Body of pancreas (tissue), 4 donors: ENCODE measurements at places on chromosomes 2 and 18. TPM values are rescaled to one million over a fixed set of nuclear protein-coding genes. Genes with fewer than 3 reads are reported as not detected.

DNA sequence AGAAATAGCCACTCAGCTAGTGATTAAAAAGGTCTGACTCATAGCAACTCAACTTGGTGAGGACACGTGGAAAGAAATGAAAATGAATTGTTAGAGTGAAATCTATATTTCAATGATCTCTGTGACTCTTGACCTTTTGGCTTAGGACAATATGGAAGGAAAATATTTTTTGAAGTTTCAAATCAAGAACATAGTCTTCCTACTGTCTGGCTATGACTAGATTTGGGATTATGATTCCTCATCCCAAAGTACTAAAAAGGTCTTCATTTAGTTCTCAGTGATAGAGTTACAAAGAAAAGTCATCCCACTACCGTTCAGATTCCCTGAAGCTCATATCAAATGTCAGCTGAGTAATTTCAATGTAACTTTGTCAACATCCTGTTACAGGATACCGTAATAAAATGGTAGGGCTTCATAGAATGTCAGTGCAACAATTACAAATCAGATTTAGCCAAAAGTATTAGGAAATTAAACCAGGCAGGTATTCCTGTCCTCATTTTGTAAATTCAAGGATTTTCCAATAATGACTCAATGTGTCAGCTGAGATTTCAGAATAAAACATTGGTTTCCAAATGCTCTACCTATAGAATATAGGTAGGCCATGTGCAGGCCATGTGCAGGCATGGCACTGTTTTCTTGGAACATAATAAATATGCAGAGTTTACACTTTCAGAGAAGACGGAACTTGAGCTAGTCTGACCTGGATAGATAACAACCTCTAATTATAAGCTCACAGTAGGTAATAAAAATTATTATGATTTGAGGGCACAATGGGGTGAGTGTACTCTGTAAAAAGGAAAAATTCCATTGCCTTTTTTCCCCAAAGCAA, 36.0 kb downstream of the ANKRD29 start:
- DNase-seq, result no peak

DNA sequence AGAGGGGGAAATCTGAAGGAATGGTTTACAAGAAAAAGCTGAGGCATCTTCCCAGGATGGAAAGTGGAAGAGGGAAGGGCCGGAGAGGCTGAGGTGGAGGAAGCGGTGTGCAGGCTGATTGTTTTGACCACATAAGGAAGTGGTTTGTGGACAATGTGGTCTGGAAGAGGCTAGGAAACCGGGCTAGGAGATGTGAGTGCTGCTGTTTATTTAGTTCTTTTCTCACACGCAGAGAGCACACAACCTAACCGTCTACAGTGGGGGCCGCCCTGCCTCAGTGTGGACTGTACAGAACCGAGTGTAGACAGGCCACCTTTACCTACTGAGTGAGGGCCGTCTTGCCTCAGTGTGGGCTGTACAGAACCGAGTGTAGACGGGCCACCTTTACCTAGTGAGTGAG, 251.7 kb upstream of the PXDN start:
- DNase-seq, result no peak

- DNase-seq, result no peak
Observed at GRCh38 chr2:101442667-101443061, 32.2 kb downstream of the RFX8 start.

The MAP2 gene
- total RNA-seq, result 32.9 TPM

DNA sequence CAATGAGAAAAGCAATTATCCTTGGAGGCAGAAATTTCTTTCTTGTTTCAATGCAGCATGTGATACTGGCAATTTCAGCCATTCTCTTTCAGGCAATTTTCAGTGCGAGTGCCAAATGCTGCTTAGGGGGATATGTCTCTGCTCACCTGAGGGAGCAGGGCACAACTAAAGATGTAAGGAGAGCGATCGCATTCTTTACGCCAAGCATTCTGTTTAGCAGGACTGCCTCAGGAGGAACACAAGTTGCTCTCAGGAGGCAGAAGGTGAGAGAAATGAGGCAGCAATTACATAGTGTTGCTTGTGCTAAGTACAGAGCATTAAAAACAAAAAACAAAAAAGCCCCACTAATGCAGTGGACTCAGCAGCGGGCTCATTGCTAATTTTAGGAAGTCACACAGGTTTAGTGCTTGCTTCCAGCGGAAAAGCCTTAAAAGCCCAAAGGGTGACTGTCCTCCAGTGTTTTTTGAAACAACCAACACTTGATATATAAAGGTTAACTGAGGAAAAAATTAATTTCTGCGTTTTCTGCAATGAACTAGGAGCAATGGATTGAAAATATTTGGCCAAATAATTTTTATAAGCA, 116.9 kb downstream of the METTL8 start:
- DNase-seq, result no peak

The CTLA4 gene
- total RNA-seq, result not detected

The HOXD12 gene
- total RNA-seq, result not detected

- DNase-seq, result peak; percentile 5
Observed at GRCh38 chr2:233818639-233819621, 35.4 kb downstream of the HJURP start.

DNA sequence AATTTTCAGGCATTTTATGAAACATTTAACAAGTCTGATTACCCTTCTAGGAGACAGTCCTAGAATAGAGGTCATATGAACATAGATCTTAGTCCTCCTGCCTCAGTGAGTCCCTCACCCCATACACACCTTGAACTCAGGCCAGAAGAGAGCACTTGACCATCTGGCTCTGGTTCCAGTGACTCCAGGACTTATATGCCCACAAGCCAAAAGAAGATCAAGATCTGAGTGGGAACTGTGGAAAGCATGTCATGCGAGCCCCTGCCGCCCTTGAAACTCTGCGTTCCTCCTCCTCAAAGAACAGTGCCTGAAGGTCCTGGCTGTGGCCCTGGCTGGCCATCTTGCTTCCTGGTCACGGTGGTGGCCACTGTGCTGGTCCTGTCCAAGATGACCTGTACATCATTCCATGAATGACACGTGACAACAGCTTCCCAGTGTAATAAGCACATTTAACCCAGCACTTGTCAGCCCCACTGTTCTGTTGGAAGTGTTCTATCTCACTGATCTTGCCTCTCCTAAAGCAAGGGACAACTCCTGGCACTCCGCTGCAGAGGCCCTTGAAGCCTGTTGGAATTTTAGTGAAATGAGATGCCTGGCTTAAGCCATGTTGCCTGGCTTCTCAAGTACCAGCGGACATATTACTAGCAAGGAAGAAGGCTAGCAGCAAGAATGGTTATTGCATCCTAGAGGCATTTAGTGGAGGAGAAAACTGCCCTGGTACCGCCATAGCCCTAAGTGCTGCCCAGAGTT, 17.6 kb downstream of the TTC32 start:
- DNase-seq, result no peak

DNA sequence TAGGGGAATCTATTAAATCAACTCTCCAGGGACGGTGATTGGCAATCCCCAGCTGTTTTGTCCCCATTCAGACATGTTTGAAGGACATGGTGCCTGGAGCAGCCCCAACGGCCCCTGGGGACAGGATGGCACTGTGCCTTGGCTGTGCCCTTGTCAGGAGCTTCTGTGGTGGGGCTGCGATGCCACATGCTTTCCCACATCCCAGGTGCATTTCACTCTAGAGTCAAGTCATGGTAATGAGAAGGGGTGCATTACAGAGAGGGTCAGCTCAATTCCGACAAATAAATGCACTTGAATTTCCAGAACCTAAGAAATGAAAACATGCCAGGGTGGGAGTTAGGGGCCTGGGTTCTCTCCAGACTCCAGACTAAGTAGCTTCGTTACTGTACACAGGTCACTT, 289.4 kb upstream of the PXDN start:
- DNase-seq, result no peak

DNA sequence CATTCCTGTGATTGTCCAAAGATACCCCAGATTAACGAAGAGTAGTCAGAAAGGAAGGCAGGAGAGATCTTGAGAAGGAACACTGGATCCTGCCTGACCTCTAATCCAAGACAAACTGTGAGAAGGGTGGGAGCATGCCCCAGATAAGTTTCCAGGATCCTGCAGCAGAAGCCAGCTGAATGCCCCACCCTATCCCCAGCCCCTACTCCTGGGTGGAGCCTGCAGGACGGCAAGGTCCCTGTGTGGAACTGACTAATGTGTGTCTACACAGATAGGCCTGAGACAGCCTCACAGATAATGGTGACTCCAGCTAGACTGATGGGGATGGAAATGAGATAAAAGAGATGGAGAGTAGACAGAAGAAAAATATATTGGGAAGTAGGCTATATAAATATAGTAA, 174.3 kb downstream of the PDE1A start:
- no peak for DNase-seq

DNA sequence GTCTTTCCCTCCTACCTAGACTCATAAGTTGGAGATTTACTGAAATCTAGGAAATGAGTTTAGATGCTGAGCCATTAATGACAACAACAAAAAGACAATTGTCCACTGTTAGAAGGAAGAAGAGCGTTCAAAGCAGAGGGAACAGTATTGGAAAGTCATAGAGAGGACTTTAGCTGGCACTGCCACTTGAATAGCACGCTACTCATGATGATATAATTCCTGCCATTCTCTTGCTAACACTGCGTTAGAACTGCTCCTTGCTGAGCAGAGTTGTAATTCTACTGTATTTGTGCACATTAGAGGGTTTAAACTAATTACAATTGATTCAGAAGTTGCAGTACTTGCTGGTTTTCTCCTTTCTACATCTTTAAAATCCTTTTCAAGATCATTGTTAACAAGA, 9.0 kb upstream of the AFTPH start:
- DNase-seq, result no peak

GRCh38 chr2:86225581-86225980, 26.3 kb downstream of the MRPL35 start:
- no peak for DNase-seq

GRCh38 chr2:102258386-102259074, 52.8 kb upstream of the IL1RL1 start:
- DNase-seq, result no peak

DNA sequence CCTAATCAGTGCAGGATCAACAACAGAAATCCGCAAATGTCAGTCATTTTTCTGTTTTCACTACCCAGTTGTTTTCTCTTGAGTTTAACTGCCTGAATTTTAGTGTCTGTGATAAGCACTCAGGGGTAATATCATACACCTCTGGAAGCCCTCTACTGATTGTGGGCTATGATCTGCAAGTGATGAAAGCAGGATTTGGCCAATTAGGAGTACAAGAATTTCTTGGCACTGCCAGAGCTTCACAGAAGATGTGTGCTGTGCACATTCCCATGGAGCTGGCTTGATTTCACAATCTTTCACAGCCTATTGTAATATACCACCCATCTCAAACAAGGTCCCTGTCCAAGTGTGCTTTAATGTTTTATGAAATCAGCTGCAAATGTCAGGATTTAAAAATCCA, 27.3 kb upstream of the TDRD15 start:
- no peak for DNase-seq

The POTEJ gene
- total RNA-seq, result 0.52 TPM

- no peak for DNase-seq
Observed at GRCh38 chr2:99543247-99543646, 53.4 kb upstream of the REV1 start.

DNA sequence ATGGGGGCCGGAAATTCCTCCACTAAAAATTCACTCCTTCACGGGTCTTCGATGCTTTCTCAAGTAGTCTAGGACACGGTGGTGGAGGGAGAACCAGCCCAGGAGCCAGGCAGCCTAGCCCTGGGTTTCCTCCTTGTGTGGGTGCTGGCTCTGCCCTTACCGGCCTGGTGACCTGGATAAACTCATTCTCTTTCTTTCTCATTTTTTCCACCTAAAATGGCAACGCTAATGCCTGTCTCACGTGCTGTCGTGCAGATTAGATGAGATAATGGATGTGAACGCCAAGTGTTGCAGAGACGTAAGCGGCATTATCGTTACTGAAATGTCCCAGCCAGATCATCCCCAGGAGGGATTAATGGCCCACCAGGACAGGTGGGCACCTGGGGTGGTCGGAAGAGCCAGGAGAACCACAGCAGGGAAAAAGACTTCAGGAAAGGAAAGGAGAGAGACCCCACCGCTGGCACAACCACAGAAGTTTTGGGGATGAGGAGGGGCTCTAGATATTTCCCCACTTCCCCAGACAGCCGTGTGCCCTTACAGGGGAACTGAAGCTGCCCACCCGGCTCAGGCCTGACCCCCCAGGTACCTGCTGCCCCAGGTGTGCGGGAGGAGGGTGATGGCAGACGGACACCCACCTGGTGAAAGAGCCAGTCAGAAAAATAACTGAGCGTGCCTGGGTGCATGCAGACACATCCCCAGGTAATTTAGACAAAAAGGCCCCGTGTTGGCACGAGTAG, 100.8 kb upstream of the ASAP2 start:
- no peak for DNase-seq

The PROM2 gene
- total RNA-seq, result 17.6 TPM

DNA sequence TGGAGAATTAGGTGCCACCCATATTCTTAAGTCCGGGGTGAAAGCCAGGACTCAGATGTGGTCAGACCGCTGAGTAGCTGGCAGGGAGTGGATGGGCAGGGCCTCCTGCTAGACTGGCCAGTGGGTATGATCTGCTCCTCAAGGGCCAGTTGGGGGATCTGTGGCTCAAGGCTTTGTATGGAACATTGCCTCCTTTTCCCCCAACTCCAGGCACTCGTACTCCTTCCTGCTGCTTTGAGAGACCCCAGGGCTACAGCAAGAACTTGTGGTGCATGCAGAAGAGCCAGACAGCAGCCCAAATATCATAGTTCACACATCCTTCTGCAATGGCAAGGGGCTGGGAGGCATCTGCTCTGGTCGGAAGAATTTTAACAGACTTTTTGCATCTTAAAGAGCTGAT, 61.7 kb downstream of the PDCL3 start:
- DNase-seq, result no peak

DNA sequence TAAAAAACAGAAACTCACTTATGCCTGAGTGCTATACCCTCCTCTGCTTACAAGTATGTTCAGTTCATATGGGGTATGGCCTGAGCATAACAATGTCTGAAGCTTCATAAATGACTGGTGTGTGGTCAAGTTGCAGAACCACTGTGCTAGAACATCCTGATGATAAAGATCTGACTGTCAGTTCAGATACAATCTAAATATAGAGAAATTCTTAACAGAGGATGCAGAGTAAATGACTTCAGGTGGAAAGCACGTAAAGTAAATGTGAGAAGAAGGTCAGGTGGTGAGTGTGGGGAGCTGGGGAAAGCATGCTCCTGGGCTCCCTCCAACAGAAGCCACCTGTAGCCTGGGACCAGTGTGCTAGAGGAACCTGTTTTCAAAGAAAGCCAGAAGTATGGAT, 926.2 kb downstream of the TSN start:
- DNase-seq, result no peak

GRCh38 chr2:68225119-68225632, 27.2 kb downstream of the PPP3R1 start:
- DNase-seq, result peak; percentile 40

- DNase-seq, result no peak
Observed at GRCh38 chr2:29119211-29119610, 4.0 kb downstream of the CLIP4 start.

The KIF1A gene
- 79.1 TPM for total RNA-seq

The THAP4 gene
- 44.4 TPM for total RNA-seq
